SK-N-SH treated with all-trans-retinoic acid at 6 μM for 48 hours (cell line): ENCODE measurements at places on chromosomes 12 and 14.

GRCh38 chr12:125683748-125684381, 618.6 kb downstream of the AACS start:
- ATAC-seq = no peak

- ATAC-seq = no peak
Measured at GRCh38 chr14:101461891-101462290, 99.4 kb upstream of the DIO3 start.

GRCh38 chr14:104654119-104654518, 35.3 kb upstream of the INF2 start:
- ATAC-seq = no peak

DNA sequence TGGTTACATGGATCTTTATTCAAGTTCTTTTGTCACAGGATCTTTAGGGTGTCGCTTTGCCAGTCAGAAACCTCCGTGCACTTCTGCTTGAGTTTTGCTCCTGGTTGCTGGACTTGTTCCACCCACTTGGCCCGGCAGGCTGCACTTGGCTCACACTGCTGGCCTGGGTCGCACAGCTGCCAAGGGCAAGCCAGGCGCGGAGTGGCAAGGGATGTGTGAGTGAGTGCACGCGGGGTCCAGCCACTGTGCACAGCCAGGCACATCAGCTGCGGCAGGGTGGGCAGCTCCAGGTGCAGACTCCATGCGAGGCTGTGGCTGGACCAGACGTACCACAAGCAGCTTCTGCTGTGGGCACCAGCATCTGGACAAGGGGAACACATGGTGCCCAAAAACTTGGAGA, 76.6 kb downstream of the DERA start:
- no peak for ATAC-seq
